ENCODE measurements at places on chromosomes 16 and 17.
A peak's percentile ranks its signal among the peaks of the same experiment; 100 is the strongest.

DNA sequence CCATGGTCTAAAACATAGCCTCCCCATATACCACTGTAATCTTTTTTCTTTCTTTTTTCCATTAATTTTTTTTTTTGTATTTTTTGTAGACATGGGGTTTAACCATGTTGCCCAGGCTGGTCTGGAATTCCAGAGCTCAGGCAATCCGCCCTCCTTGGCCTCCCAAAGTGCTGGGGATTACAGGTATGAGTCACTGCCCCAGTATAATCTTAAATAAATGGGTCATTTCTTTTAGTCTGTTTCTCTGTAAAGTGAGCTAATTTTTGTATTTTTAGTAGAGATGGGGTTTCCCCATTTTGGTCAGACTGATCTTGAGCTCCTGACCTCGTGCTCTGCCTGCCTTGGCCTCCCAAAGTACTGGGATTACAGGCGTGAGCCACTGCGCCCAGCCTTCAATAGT, 5.7 kb upstream of the NME1 start:
- no peak for DNase-seq

DNA sequence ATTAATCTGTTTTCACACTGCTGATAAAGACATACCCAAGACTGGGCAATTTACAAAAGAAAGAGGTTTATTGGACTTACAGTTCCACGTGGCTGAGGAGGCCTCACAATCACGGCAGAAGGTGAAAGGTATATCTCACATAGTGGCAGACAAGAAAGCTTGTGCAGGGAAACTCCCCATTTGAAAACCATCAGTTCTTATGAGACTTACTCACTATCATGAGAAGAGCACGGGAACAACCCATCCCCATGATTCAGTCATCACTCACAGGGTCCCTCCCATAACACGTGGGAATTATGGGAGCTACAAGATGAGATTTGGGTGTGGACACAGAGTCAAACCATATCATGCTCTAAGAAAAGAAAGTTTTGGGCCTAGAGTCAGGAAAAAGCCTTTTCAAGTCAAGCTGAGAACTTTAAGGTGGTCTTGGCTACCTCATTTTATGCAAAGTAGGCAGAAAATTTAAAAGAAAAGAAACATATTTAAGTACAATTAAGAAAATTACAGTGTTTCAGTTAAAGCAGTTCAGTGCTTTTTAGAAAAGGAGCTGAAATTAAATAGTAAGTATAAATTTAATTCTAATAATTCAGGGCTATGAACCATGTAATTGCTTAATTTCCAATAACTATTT, 24.9 kb upstream of the CRYM start:
- DNase-seq, result peak; percentile 99

- DNase-seq, result peak; percentile 43
These were observed 19.7 kb downstream of the CYB5B start for GRCh38 chr16:69443927-69444631.

GRCh38 chr16:48109475-48109874, 46.3 kb downstream of the ABCC12 start:
- DNase-seq, result no peak

DNA sequence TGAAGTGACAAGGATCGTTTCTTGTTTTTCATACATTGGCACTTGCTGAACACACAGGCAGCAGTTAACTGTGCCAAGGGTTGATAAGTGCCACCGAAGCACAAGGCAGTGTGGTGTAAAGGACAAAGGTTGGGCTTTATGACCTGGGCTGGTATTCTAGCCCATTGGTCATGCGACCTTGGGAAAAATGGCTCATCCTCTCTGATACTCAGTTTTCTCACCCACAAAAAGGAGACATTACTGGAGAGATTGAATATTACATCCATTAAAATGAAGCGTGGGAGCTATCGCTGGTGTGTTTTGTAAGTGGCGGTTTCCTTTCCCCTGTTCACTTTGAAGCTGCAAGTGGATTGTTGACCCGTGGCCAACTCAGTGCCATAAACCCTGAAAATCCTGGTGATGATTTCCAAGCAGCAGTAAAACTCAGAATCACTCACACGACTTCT, 216.9 kb downstream of the HAPSTR1 start:
- DNase-seq, result no peak

DNA sequence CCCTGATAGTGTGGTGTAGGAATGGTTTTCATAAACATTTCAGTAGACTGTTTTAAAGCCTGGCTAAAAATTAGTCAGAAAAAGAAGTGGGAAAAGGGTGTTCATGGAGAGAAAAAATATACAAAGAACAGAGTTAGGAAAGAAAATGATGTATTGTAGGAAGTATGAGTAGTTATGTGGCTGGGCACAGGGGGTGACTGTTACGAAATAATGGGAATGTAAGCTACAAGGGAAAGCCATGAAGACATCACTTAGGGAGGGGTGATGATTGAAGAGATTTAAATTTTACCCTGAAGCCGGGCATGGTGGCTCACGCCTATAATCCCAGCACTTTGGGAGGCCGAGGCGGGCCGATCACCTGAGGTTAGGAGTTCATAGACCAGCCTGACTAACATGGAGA, 55.3 kb downstream of the NUP88 start:
- DNase-seq, result peak; percentile 93

- DNase-seq, result no peak
These were observed 161.5 kb downstream of the CDH13 start for GRCh38 chr16:82788225-82788624.

DNA sequence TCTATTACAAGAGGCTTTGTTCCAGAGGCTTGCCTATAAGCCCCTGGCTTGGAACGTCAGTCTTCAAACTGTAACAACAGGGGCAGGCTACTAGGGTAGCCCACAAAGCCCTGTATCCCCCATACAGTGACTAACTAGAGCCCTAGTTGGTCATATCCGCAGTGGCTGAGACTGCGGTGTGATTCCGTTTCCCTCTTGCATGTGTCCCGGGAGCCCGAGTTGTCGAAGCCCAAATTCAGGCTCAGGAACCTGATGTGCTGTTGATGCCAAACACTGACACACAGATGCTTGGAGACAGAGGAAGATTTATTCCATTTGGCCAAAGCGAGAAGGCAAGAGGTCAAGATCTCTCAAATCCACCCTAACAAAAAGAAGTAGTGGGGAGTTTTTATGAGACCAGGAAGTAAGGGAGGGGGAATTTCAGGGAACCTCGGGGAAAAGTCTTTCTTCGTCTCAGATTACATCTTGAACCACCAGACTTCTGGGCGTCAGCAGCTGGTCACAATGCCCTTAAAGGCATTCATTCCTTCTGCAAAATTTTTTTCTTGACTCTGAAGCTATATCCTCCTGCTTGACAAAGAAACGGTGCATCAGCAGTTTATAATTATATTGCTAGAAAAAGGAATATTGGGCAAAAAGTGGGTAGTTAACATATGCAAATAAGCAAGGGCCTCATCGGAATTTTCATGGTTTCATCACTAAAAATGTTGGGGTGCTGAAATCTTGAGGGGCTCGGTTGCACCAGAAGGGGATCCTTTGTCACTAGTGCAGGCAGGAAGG, 879 bp downstream of the SLFN5 start:
- peak; percentile 63 for DNase-seq

DNA sequence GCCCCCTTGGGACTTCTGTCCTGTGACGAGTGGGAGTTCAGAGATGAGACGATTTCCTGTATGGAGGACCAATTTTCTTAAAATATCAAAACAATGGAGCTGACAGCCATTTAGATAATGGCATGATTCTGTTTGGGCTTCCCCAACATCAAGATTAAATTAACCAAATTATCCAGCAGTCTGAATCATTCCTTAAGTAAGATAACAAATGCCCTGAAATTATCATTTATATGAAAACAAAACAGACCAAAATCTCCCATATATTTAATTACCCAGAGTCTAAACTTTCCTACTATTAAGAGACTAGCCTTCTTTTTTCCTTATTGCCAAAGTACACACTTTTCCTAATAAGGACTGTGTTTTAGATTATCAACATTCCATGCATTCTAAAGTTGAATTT, 550.1 kb upstream of the PSMD7 start:
- no peak for DNase-seq

GRCh38 chr16:30003670-30004423, 7.0 kb downstream of the DOC2A start:
- DNase-seq, result no peak

- no peak for DNase-seq
These were observed 45.1 kb upstream of the HNF1B start for GRCh38 chr17:37789771-37790541.

DNA sequence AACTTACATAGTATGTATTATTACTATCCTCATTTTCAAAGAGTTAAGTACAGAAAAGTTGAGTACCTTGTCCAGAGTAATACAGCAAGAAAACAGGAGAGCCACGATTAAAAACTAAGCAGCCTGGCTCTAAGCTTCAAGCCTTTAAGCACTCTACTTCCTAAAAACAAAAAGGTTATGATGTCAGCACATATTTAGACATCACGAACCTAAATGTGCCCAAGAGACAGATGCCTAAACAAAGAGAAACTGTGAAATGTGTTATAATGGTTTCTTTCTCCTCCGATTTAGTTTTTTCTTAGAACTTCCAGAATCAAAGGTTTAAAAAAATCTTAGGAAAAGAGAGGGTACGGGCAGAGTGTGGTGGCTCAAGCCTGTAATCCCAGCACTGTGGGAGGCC, 151.0 kb downstream of the VPS53 start:
- no peak for DNase-seq

GRCh38 chr17:33459078-33459940, 166.2 kb upstream of the ASIC2 start:
- DNase-seq, result no peak

- DNase-seq, result no peak
These were observed 22.2 kb upstream of the DHRS7B start for GRCh38 chr17:21104608-21105007.

- no peak for DNase-seq
These were observed 157.5 kb downstream of the ANKFN1 start for GRCh38 chr17:56310782-56311181.

GRCh38 chr17:61345825-61346666, 53.6 kb upstream of the TBX2 start:
- DNase-seq, result no peak

DNA sequence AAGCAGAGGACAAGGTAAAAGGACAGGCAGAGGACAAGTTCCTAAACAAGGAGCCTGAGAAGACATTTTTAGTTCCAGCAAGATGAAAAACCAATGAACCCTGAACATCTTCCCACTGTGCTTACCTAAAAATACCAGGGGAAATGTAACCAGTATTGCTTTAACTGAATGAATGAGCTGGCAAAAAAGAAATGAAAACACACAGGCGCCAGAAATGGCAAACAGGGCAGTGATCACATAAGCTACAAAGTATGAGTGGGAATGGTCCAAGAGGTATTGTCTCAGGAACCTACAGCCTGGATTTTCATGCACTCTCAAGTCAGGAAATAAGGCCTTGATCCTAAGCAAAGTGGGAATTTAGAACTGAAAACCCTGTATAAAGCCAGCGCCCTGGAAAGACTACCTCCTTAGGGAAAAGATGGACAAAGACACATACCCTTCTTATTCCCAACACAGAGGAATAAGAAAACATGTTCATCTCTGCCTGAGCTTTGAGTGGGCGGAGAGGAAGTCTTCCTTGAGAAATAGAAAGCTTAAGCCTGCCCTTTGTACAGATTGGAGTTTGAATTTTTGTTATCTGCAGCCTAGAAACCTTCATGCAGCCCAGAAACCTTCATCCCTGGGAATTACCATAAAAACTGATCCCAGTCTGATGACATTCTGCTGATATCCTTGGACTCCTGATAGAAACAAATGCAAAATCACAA, 2.1 kb downstream of the CMTM2 start:
- DNase-seq, result peak; percentile 35

GRCh38 chr16:52991572-52991971, 61.1 kb downstream of the CHD9NB start:
- DNase-seq, result no peak

DNA sequence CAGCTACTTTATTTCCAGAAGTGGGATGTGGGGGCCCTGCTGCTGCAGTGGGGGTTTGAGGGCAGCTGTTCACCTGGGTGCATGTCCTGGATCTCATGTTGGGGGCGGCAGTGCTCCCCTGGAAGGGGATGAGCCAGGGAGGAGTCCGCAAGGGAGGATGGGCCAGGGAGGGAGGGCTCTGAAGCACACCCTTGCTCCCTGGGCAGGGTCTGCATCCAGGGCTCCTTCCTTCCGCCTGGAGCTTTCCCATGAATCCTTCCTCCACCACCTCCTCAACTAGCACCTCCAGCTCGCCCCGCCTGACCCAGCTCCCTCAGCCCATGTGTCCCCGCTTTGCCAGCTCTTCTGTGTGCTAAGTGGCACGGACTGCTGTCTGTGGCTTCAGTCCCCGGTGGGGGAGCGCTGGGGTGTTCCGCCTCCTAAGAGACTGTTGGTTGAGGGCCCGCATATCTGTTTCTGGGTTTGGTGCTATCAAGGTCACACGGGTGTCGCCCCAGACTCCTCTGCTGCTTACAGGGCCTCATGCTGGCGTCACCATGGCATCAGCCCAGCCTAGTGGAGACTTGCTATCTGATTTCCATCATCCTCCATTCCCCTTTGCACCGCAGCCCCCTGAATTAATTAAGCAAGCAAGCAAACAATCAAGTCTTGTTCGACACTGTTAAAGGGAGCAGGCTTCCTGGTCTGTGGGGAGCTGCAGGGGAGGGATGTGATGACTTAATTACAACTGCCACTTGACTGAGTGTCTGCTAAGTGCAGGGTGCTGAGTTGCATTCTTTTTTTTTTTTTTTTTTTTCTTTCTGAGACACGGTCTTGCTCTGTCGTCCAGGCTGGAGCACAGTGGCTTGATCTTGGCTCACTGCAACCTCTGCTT, 71.8 kb downstream of the PRKCA start:
- no peak for DNase-seq

GRCh38 chr16:87535855-87536794, 43.3 kb upstream of the ZCCHC14 start:
- DNase-seq, result no peak

DNA sequence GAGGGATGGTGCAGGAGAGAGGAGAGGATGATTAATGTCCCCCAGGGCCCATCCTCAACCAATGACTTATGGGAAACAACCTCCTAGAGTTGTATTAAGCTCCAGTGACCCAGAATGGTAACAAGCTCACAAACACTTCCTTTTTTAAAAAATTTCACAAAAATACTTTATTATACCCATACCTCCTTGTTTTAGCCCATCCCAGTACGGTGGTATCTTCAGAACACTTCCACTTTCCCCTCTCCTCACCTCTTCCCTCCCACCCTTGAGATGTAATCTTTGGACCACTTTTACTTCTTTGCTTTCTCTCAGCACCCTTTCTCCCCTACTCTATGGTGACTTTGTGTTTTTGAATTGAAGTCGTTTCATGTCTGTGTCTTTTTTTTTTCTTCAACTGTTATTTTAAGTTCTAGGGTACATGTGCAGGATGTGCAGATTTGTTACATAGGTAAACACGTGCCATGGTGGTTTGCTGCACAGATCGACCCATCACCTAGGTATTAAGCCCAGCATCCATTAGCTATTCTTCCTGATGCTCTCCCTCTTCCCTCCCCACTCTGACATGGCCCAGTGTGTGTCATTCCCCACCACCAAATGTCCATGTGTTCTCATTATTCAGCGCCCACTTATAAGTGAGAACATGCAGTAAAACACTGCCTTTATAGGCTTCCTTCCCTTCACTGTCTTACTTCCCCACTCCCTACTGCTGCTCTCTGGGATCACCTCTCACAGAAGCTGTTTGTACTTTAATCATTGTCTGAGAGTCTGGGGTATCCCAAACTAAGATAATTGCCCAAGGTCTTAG, 124.5 kb downstream of the PRKCB start:
- no peak for DNase-seq
